HCEC 1CT (cell line): ENCODE measurements at places on chromosomes 3 and 15.

DNA sequence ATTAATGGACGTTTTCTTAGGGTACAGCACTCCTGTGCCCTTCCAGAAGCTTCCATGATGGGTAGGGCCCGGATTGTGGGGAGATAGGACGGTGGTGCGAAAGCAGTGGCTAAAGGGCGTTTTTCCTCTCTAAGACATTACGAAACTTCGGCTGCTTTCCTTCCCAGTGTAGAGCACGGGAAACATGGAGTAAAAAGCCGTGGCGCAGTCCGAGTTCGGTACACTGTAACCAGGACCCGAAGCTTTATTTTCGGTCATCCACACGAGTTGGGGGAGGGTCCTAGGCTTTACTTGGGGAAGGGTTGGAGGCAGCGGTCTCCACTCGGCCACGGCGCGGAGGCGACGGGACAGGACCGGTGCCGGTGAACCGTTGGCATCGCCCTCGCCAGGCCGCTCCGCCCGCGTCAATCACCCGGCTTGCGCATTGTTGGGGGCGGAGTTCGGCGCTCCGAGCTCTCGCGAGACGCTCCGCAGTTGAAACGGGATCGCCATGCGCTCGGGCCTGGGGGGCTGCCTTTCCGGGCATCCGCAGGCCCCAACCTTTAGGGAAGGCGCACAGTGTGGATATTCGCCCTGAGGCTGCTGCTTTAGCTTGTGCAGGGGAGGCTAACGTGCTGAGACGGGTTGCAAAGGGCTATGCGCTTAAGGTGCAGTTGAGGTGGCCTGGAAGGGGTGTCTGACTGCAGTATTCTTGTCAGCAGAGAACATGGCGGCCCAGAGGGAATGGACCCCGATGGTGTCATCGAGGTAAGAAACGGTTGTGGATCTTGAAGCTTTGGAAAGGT is 546 bp downstream of the EIF4A2 start:
- peak; percentile 62 for DNase-seq

DNA sequence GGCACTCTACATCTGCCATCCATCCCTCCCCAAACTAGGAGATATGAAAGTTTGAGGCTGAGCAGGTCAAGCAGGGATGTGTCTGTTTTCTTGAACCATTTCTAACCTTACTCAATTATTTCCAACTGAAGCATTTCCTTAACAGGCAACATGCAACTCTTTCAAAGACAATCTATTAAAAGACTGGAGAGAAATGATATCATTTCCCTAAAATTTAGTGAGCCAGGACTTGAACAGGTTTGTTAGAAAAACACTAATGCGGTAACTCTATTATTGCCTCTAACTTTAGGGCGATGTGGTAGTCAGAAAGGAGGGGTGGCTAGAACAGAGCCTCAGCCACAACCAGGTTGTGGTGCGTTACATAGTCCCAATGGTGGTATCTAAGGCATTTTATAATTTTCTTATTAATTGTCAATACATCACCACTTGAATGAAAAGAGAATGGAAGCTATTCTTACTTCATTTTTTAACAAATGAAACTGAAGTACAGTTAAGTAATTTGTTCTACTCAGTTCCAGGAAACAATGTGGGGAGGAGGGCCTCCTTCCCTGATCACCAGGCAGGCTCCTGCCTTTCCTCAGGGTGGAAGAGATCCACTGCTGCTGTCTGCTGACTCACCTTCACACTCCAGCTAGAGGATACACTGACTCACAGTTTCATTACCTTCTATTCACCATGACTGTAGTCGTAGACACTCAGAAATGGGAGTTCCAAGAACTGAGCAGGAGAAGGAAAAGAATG is 22.8 kb downstream of the MYO1E start:
- peak; percentile 92 for DNase-seq

GRCh38 chr3:123344907-123345594 is 103.8 kb downstream of the ADCY5 start:
- no peak for DNase-seq

DNA sequence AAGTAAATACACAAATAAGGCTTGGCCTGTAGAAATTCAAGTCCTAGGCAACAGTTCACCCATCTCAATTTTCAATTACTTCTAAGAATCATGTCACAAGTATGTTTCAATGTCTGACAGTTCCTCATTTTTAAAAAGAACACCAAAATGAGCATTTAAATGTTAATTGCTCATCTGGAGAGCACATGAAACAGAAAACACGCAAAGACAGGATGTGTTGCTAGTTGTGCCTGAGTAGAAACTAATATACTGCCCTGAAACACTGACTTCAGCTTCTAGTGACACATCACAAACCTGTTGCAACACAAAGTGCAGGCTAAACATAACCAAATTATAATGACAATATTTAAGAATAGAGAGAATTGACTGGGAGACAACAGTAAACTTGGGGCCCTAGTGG is 167.3 kb upstream of the THBS1 start:
- DNase-seq, result no peak

DNA sequence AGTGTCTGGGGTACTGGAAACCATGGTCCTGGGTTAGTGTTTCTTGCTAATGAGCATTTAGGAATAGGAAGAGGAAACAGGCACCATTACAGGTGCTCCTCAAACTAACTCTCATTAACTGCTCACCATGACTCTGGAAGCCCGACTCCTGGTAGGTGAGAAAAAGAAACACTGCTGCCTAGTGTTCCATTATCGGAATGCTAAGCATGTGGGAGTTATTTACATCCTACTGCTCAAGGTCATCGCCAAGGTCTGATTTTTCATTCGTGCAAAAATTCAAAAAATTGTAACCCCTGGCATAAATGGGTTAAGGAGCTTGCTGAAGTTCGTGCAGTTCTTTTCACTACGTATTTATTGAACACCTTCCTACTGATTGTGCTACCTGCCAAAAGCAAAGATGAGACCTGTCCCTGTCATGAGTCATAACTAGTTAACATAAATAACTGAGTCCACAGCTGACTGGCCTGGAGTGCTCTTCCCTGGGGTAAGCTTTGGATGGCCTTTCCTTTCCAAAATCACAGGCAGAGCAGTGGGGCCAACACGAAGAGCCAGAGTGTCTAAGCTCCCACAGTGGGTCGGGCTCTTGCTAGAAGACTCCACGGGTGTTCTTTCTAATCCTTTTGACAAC is 22.7 kb upstream of the PAQR5 start:
- DNase-seq, result no peak
